D721Med (cell line): ENCODE measurements at places on chromosomes 4 and X.

- DNase-seq, result no peak
These were observed 158.8 kb downstream of the AFAP1 start for GRCh38 chr4:7780751-7781348.

DNA sequence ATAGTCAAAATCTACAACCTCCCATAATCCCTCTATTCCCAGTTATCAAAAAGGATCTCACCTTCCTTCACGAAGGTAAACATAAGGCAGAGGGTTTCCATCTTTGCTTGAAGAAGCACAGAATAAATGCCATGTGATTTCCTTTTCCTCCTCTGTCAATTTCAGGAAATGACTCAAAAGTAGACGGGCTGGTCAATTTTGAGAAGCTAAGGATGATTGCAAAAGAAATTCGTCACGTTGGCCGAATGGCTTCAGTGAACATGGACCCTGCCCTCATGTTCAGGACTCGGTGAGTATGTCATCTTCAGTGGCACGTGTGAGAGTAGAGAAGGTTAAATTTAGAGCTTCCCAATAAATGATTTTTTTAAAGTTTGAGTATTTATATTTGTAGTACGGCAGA, 240.2 kb downstream of the RAPGEF2 start:
- no peak for DNase-seq

- no peak for DNase-seq
These were observed 43.7 kb upstream of the GBA3 start for GRCh38 chr4:22648996-22649395.

DNA sequence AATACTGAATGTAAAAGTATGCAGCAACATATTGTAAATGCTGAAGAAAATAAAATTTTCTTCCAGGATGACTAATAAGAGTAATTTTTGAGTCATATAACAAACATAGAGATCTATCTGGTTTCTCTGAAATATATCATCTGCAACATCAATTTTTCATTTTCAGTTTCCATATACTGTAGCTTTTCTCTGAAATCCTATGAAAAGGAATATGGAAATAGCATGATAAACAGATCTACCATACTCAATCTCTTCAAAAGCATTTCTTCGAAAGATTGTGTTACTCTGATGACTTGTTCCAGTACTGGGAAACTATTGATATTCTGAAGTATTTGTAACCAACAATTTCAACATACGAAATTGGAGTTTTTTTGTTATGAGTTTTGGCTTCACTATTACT, 1156.7 kb downstream of the FAM133A start:
- DNase-seq, result no peak

- no peak for DNase-seq
These were observed 70.7 kb upstream of the DCLK2 start for GRCh38 chr4:150007512-150007911.

GRCh38 chr4:124386648-124387047, 325.9 kb downstream of the ANKRD50 start:
- no peak for DNase-seq

DNA sequence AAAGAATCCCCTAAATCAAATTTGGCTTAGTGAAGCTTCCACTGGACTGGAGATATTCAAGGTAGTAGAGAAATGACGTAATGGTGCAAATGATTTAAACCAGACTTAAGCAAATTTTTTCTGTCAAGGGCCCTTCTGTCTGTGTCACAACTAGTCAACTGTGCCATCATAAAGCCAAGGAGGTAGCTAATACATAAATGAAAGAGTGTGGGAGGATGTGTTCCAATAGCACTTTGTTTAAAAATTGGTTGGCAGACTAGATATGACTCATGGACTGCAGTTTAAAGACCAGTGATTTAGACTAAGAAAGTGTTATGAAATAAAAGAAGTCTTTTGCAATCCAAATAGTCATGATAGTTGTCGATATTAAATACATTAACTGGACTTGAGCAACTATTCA, 24.3 kb upstream of the TEX13C start:
- no peak for DNase-seq

- no peak for DNase-seq
These were observed 373.6 kb downstream of the MID1IP1 start for GRCh38 chrX:39174772-39175417.

DNA sequence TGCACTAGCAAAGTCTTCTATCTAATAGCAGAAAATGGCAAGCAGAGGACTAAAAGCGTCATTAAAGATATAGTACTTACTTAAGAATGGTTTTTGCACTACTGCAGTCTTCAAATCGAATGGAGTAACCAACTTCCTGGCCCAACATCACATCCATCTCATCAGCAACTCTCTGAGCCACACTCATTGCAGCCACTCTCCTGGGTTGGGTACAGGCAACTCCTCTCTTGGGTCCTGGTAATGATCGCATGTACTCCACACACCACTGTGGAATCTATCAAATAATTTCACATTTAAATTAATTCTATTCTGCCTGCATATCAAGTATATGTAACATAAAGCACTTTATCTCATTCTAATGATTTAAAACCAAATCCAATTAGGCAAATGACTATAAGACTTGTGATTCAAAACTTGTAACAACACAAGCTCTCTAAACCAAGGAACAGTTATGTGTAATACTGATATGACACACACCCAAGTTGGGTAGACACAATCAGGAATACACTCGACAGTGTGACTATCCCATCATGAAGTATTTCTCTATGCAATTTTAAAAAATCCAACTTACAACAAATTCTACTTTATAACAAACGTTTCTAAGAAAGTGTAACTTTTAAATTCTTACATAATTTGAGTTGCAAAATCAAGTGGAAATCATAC, 13.6 kb downstream of the DHX15 start:
- DNase-seq, result no peak

DNA sequence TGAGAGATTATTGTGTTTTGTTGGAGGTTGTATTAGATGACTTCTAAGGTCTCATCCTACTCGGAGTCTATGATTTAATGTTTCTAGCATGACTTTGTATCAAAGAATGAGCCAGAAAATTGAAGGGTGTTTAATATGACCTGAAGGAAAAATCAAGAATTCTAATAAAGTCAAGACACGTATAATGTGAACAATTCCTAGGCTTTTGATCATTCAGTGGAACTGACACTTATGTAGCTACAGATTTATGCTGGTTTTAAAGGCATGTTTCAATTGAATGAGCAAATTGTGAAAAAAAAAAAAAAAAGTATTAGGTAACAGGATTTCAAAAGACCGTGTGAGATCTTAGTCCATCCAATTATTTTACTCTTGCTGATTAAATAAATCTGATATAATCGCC, 64.9 kb downstream of the GRID2 start:
- no peak for DNase-seq

DNA sequence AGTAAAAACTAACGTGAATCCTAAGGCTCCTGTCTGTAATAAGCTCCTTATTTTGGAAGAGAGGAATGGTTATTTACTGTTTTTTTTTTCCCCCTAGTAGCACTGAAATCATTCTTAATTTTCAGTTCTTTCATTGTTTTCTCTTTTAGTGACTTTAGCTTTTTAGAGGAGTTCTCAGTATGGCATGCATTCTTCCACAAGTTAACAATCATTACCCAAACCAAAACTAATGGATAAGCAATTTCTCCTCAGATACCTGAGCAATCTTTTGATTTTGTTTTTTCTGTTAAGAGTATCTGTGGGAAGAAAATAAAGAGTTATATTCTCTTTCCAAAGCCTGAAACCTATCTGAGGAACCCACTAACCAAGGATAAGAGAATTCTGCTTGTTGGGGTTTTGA, 16.7 kb upstream of the PPA2 start:
- DNase-seq, result no peak

GRCh38 chr4:90958256-90958895, 831.2 kb downstream of the CCSER1 start:
- DNase-seq, result no peak

DNA sequence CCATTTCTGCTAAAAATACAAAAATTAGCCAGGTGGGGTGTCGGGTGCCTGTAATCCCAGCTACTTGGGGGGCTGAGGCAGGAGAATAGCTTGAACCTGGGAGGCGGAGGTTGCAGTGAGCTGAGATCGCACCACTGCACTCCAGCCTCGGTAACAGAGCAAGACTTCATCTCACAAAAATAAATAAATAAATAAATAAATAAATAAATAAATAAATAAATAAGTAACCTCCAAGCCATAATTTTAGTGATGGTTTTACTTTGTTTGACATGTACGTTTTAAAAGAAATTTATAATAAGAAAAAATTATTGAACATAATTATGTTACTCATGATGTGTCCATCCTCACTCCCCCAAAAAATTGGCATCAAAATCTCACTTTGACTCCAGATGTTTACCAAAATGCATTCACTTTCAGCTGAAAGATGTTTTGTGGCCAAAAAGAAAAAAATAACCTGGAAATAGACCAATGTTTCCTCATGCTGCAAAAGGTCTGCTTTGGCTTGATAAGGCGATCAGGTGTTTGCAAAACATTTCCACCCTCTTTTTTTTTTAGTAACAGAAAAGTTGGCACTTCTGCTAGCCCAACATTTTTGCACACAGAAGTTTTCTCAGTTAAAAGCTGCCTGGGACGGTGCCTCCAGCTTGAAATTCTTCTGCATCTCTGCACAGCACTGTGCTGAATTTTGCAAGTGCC, 42.2 kb upstream of the DHRSX start:
- DNase-seq, result no peak

- DNase-seq, result peak; percentile 53
These were observed 134.2 kb downstream of the CHIC2 start for GRCh38 chr4:53929955-53930798.
